ENCODE measurements at places on chromosomes 5 and 9.
A peak's percentile ranks its signal among the peaks of the same experiment; 100 is the strongest.

DNA sequence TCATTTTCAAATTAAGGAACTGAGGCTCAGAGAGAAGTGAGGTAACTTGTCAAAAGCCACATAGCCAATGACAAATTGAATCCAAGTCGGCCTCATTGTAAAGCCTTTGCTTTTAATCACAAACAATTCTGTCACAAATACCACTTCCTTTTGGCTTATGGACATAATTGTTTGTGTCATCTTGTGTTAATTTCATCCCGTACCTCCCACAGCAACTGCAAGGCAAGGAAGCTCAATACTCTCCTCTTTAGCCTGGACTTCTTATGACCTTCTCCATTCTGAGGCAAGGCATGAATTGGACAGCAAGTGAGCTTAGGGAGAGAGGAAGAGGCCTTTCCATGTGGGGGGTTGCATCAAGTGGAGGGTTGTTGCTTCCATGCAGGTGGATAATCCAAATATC lies 62.2 kb upstream of the SLC2A8 start:
- DNase-seq: no peak
- H3K27me3 ChIP-seq: no peaks in the 10 kb centered on the region
- no peaks in the 10 kb centered on the region for H3K4me1 ChIP-seq
- no peak overlapping the region for H3K4me3 ChIP-seq
- H3K27ac ChIP-seq: no peak overlapping the region

GRCh38 chr5:158908425-158909220 lies 191.1 kb downstream of the EBF1 start:
- H3K36me3 ChIP-seq: peaks cover 34% of the 10 kb centered on the region
- peaks cover 88% of the 10 kb centered on the region for H3K4me1 ChIP-seq
- H3K27ac ChIP-seq: peak overlapping the region; percentile 94
- H3K27me3 ChIP-seq: no peaks in the 10 kb centered on the region
- no peak overlapping the region for H3K4me3 ChIP-seq
- no peak for DNase-seq

DNA sequence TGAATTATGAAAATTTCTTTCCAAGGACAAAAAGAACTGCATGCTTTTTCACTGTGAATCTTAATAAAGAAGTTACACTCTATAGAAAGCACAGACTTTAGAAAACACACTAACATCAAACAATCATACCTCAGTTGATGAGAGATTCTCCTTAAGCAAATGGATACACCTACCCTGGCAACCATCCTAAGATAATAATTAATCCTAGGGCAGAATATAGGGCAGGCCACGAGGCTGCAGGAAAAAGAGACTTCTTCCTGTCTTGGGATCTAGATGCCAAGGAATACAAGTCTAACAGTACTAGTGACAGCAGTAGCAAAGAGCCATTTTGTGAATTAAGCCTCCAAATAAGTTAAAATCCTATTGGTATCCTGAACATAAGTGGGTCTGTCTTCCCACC lies 395.4 kb downstream of the EFNA5 start:
- no peak overlapping the region for H3K4me3 ChIP-seq
- DNase-seq: no peak
- no peaks in the 10 kb centered on the region for H3K36me3 ChIP-seq
- no peaks in the 10 kb centered on the region for H3K4me1 ChIP-seq

DNA sequence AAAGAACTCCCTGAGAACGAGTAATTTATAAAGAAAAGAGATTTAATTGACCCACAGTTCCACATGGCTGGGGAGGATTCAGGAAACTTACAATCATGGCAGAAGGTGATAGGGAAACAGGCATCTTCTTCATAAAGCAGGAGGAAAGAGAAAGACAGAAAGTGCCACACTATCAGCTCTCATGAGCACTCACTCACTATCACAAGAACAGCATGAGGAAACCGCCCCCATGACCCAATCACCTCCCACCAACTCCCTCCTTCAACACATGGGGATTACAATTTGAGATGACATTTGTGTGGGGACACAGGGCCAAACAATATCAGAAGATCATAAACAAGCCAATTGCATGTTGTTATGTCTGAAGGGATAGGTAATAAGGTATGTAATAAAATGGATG lies 935.9 kb upstream of the COX7C start:
- no peaks in the 10 kb centered on the region for H3K36me3 ChIP-seq
- no peaks in the 10 kb centered on the region for H3K27me3 ChIP-seq
- no peak overlapping the region for H3K4me3 ChIP-seq

GRCh38 chr5:16467363-16468219 lies 2.0 kb upstream of the ZNF622 start:
- H3K36me3 ChIP-seq: peaks cover 4% of the 10 kb centered on the region
- H3K27ac ChIP-seq: peak overlapping the region; percentile 79
- peak overlapping the region; percentile 100 for H3K4me3 ChIP-seq
- peaks cover 44% of the 10 kb centered on the region for H3K4me1 ChIP-seq
- DNase-seq: no peak
- no peaks in the 10 kb centered on the region for H3K27me3 ChIP-seq

DNA sequence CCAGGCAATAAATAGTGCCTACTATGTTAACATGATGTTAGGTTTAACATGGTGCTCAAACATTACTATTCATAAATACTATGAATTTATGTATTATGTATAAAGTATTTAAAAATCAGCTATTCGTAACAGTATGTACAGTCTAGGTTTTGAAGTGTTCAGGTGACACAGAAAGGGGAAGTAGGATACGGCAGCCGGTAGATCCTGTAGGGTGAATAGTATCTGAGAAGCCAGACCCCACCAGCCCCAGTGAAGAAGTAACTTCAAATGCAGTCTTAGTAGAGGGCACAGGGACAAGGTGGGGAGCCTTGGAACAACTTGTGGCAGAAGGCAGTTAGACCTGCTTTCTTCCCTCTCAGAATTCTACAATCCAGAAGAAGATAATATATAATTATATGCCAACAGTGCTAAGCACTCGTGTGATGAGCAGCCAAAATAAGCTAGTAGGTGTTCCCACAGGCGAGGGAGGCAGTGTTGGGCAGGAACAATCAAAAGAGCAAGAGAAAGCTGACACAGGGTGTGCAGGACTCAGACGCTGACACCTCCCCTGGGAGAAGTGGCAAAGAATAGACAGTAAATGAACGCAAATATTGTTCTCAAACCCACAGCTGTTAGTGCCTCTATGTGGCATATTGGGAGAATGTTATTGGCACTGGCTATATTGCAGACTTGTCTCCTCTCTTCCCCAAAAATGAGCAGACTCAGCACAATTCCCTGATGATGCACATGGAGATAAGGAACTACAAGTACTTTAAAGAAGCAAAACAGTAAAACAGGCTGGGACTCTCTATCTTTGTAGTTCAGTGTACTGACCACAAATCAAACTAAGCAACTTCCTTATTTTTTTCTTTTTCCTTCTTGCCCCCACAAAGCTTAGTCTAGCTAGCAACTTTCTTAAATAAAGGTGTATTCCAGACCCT lies 4.6 kb downstream of the ZNF367 start:
- H3K27ac ChIP-seq: peak overlapping the region; percentile 78
- peaks cover 6% of the 10 kb centered on the region for H3K36me3 ChIP-seq
- no peak for DNase-seq
- peaks cover 15% of the 10 kb centered on the region for H3K4me1 ChIP-seq

GRCh38 chr9:117095081-117095480 lies 319.8 kb downstream of the ASTN2 start:
- H3K4me3 ChIP-seq: no peak overlapping the region
- no peaks in the 10 kb centered on the region for H3K36me3 ChIP-seq
- DNase-seq: no peak
- no peak overlapping the region for H3K27ac ChIP-seq

GRCh38 chr5:11363631-11364178 lies 540.5 kb downstream of the CTNND2 start:
- H3K27ac ChIP-seq: no peak overlapping the region
- no peak overlapping the region for H3K4me3 ChIP-seq
- H3K4me1 ChIP-seq: no peaks in the 10 kb centered on the region
- no peaks in the 10 kb centered on the region for H3K36me3 ChIP-seq
- no peak for DNase-seq

GRCh38 chr9:83019246-83019645 lies 43.7 kb downstream of the RASEF start:
- H3K4me1 ChIP-seq: no peaks in the 10 kb centered on the region
- H3K27ac ChIP-seq: no peak overlapping the region
- H3K27me3 ChIP-seq: peaks cover 5% of the 10 kb centered on the region

DNA sequence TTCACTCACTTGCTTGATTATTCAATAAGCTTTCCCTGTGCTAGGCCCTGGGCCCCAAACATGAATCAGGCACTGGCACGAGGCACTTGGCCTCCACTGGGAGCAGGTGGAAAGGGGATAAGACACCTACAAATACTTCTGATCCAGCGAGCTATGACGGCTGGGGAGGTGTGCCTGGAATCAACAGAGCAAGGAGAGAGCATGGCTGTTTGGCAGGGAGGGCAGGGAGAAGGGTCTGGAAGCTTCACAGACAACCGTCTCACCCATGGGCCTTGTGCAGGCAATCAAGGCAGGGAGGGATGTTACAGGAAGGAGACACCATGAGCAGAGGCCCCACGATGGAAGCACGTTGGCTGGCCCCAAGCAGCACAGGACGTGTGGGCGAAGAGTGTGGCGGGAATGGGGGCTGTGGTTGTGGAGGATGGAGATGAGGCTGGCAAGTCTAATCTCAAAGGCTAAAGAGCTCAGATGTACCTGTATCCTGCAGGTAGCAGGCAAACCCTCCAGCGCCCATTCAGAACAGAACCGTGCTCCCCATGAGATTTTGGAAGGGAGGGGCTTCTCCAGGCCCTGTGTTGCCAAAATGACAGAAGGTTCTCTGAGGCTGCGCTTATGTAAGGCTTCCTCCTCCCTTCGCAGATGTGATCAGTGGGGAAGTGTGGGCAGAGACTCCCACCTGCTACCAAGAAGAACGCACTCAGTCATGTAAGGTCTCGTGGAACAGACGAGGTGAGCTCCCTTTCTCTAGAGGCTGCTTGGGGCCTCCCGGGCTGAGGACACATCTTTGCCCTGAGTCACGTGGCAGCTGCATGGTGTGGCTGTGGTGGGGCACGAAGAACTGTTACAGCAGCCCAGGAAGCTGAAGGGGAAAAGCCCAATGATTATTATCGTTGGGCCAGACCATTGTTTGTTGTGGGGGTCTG lies 189.7 kb downstream of the DAB2IP start:
- peaks cover 15% of the 10 kb centered on the region for H3K36me3 ChIP-seq
- no peaks in the 10 kb centered on the region for H3K27me3 ChIP-seq
- no peaks in the 10 kb centered on the region for H3K4me1 ChIP-seq
- no peak overlapping the region for H3K27ac ChIP-seq
- no peak overlapping the region for H3K4me3 ChIP-seq
- DNase-seq: no peak

DNA sequence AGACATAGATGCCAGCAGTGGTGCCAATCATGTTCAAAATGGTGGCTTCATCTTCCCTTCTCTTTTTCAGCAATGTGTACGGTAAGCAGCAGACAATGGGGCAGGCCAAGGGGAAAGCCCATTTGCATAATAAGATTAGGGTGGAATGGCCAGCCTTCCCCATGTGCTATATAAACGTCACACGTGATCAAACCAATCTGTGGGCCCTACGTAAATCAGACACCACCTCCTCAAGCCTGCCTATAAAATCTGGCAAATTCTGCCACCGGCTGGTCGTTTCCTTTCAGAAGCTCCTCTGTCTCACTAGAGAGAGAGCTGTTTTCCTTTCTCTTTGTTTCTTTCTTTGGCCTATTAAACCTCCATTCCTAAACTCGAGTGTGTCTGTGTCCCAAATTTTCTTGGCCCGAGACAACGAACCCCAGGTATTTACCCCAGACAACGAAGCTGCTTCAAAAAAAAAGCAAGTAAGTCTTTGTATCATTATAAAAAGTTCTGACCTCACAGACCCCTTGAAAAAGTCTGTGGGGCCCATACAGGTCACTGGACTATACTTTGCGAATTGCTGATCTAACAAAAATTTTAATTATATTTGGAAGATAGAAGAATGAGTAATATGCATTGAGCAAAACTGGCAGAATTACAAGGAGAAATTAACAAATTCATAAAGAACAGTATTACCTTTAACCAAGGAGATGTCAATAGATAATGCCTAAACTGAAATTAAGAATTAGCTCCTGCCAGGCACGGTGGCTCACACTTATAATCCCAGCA lies 15.2 kb downstream of the ZBTB5 start:
- H3K4me3 ChIP-seq: no peak overlapping the region
- peaks cover 56% of the 10 kb centered on the region for H3K4me1 ChIP-seq

DNA sequence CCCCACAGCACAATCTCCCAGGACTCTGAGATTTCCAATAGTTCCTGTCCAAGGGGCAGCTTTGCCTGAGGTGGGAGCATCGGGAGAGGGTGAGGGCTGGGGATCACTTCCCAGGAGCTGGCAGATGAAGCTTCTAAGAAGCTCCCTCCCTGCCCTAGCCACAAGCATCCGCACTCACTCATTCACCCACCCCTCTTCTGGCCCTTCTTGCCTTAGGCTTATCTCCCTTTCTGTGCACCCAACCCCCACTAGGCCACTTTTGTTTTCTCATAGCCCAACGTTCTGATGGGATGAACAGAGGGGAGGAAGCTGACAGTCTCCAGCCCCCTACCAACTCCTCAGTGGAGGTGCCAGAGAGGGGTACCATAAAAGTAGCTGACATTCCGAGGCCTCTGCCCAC lies 3.7 kb upstream of the PCDH1 start:
- H3K36me3 ChIP-seq: no peaks in the 10 kb centered on the region
- no peak overlapping the region for H3K27ac ChIP-seq
- peaks cover 21% of the 10 kb centered on the region for H3K4me1 ChIP-seq
- H3K4me3 ChIP-seq: no peak overlapping the region
- peaks cover 74% of the 10 kb centered on the region for H3K27me3 ChIP-seq

DNA sequence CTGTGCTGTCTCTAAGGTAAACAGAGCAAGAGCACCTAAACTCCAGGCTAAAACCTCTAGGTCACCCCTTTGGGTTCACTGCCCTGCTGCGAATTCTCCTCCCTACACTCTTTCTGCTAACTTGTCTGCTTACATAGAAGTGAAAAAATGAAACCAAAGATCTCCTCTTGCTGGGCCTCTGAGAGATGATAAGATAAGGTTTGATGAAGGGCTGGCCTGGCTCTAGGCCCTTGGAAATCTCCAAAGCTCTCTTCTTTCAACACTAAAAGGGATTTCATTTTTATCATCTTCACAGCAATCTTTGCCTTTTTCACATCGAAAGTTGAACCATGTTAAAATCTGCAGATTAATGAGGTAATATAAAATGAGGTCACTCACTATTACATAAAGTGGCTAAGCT lies 450.8 kb upstream of the TLE4 start:
- no peaks in the 10 kb centered on the region for H3K4me1 ChIP-seq
- DNase-seq: no peak
- H3K27ac ChIP-seq: peak overlapping the region; percentile 28
- H3K4me3 ChIP-seq: no peak overlapping the region
- H3K36me3 ChIP-seq: no peaks in the 10 kb centered on the region

GRCh38 chr5:112634166-112634565 lies 103.5 kb upstream of the APC start:
- H3K27me3 ChIP-seq: peaks cover 23% of the 10 kb centered on the region
- no peak overlapping the region for H3K27ac ChIP-seq
- no peak for DNase-seq

- H3K27ac ChIP-seq: no peak overlapping the region
- no peak for DNase-seq
- H3K36me3 ChIP-seq: no peaks in the 10 kb centered on the region
- no peak overlapping the region for H3K4me3 ChIP-seq
- no peaks in the 10 kb centered on the region for H3K4me1 ChIP-seq
Observed at GRCh38 chr5:84682531-84682930, 297.9 kb upstream of the EDIL3 start.

- peaks cover 84% of the 10 kb centered on the region for H3K36me3 ChIP-seq
- H3K27me3 ChIP-seq: peaks cover 5% of the 10 kb centered on the region
- peaks cover 47% of the 10 kb centered on the region for H3K4me1 ChIP-seq
- no peak for DNase-seq
Observed at GRCh38 chr5:448766-449090, 5.8 kb downstream of the EXOC3 start.

Measured in stimulated activated naive B cell treated with anti-CD40 and anti-IgM and Interleukin-4, amounts not matched to agents 10 μg/mL and 1 μg/mL and 100 μg/mL, for 72 hours (primary cell).